Activated gamma-delta T cell (primary cell): ENCODE measurements at places on chromosomes 3 and 15.

DNA sequence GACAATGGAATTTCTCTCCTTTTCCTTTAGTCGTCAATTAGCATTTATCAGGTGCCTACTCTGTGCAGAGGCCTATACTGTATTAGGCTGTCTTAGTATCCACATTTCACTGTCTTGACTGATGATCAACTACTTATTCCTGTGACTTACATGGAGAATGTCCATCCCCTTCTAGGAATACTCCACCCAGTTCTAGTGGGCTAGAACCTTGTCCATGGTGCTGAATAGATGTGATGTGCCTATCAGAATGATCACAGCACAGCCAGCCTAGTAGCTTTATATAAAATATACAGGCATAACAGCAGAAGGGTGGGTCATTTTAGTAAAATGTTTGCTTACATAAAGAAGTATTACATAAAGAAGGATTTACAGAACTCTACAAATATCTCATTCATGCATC is 621.4 kb downstream of the PDCD6IP start:
- no peak for DNase-seq

- DNase-seq: no peak
Observed at GRCh38 chr3:19183584-19183983, 35.3 kb downstream of the KCNH8 start.

- no peak for DNase-seq
Observed at GRCh38 chr3:50090984-50091383, 2.3 kb downstream of the RBM5 start.

DNA sequence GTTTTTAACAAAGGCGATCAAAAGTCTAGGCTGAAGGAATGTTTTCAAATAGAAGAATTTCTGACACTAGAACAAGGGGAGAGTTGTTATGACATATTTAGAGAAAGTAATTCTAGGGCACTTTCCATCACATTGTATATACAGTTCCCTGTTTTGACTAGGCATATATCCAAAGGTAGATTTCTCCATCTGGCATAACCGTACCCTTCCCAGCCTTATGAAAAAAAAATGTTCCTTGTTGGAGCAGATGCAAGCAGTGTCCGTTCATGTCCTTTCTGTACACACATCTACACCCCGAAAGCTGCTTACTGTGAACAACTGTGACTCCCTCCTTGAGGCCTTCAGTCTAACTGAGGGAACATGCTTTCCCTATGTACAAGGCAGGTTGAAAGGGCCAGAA is 271.7 kb upstream of the GBE1 start:
- DNase-seq: no peak

DNA sequence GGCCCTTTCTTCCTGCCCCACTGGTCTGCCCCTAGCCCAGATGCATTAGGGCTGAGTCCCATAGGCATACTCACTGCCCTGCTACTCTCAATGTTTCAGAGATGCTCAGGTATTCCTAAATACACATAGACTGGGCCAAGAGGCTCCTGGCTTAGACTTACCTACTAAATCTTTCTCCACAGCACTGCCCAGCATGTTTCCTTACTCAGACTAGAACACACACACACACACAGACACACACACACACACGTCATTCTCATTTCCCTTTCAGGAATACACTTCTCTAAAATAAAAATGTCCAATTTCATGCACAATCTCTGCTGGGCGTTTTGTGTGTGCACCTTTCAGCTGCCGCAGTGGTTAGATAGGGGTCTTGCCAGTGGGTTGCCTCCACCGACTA is 175.7 kb downstream of the FAM43A start:
- no peak for DNase-seq

DNA sequence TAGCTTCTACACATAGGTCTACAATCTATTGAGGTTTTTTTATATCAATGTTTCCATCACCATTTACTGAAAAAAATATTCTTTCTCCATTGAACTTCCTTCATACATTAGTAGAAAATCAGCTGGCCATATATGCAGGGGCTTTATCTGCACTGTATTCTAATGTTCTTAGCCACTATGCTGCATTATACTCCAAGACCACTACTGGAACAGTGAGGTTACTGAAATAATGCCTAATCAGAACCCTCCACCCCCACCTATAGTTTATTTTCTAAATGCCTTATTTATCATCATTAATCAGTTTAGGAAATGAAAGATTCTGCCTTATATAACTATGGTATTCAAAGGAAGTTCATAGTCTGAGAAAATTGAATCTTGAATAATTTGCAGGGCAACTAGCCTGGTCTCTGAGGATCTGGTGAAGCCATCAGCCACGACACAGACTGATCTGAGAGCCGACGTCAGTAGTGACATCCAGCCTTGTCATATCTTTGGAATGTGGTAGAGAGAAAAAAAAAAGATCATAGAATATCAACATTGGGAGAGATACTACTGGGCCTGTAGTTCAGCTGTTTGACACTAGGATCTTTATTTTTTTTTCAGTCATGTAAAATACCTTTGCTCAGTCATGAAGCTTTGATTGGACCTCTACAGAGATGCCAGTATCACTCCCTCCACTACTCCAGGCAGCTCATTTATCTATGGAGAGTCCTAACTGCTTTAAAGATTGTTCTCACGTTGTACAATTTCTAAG is 66.6 kb downstream of the P3H2 start:
- DNase-seq: no peak

GRCh38 chr15:70159001-70159712 is 61.4 kb upstream of the TLE3 start:
- no peak for DNase-seq

GRCh38 chr3:31093606-31094005 is 199.1 kb upstream of the GADL1 start:
- DNase-seq: no peak

GRCh38 chr3:37129871-37130270 is 44.5 kb downstream of the LRRFIP2 start:
- DNase-seq: no peak

DNA sequence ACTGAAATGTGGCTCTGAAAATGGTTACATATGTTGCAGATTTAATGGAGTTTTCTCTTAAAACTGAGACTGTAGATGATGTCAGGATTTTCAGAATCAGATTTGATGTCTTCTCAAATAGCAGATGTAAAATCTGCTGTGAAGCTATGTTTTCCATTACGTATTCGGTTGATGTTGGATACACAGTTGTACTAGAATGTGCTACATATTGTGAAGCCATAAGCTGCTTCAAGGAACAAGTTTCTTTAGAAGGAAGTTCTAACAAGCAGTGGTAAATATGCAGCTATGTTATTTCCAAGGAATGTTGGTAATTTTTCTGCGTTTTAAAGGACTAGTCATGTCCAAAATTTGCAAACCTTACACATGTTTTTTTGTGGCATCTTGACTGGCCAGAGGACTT is 197.7 kb downstream of the RBMS3 start:
- DNase-seq: no peak

GRCh38 chr15:32889214-32889613 is 171.4 kb downstream of the GREM1 start:
- no peak for DNase-seq

GRCh38 chr15:71207141-71207540 is 91.9 kb downstream of the THSD4 start:
- DNase-seq: no peak

GRCh38 chr3:11346416-11346815 is 74.2 kb downstream of the ATG7 start:
- no peak for DNase-seq

DNA sequence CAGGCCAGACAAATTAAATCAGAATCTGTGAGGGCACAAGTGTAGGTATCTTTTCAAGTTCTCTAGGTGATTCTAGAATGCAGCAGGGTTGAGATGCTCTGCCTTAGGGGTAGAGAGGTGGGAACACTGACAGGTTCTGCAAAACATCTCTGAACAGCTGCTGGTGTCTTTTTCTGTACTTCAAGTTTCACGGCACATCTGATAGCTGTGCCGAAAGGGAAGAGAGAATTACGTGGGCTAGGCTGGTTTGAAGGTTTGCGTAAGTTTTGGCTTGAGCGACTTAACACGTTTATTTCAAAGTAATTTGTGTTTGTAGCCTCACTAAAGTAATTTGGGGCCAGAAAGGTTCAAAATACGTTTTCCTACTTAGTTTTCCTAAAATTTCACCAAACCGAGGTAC is 22.5 kb downstream of the PXK start:
- DNase-seq: no peak

GRCh38 chr3:59754456-59755129 is 704.8 kb upstream of the CFAP20DC start:
- DNase-seq: no peak

DNA sequence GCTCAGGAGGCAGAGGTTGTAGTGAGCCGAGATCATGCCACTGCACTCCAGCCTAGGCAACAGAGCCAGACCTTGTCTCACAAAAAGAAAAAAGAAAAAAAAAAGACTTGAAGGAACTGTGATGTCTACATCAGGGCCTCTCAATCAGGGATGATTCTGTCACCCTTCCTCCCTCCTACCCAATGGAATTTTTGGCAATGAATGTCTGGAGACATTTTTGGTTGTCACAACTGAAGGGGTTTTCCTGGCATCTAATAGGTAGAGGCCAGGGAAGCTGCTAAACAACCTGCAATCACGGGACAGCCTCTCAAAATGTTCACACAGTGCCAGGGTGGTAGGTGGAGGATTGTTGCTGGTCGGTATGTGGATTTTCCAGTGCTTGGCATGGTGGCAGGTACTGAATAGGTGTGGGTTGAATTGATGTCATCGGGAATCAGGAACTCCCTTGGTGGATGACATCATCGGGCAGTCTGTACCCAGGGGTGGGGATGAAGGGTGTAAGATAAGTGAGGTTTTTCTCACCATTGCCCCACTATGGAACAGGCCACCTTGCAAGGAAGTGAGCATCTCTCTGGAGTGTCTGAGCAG is 71.3 kb downstream of the MESD start:
- DNase-seq: no peak

DNA sequence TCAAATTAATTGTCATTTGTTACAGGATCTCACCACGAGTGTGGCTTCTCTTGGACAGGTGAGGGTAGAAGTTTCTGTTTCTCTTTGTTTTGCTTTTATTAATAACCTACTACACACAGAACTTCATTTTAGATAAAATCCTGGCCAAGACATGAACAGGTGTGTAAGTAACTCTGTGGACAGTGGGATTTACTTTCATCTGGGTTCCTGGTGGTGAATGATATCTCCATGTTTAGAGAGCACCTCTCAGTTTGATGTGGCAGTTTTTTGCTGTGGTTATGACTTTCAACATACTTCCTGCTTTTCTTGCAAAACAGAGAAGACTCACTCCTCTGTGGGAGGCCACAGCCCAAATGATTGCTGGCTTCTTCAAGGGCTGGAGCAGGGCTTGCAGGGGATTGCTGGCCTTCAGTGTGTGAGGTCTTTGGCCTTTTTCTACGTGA is 71.1 kb upstream of the XCR1 start:
- no peak for DNase-seq

DNA sequence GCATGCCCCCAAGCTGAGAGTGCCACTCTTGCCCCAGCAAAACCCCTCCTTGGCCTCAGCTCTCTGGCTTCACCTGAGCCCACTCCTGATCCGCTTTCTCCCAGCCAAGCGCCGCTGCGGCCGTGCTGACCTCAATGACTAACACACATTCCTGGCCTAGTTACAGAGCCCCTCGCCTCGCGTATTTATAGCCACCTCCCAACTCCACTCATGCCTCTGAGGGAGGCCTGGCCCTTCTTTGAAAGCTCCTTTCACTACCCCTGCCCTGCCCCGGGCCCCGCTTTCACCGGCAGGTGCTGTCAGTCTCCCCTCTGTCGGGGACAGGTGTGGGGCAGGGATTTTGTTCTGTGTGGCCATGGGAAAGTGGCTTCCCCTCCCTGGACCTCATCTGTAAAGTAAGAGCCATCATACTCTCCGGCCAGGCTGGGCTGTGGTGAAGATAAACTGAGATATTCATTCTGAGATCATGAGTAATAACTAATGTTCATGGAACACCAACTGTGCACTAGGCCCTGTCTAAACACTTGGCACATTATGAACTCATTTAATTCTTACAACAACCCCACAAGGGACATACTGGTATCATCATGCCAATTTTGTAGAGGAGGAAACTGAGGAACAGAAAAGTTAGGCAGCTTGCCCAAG is 13.2 kb upstream of the ATP2B2 start:
- DNase-seq: no peak

DNA sequence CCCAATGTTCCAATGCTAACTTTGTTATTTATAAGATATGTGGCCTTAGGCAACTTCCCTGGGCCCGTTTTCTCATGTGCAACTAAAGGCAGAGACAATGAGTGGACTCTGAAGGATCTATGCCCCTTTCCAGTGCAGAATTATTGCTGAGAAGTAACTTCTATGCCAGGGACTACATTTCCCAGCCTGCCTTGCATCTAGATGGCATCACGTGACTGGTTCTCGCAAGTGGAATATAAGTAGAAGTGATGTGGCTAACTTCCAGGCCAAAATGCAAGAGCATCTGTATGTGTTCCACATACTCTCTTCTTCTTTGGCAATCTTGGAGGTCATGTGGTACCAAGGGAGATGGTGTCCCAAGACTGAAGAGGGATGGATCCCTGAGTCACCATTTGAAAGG is 674.4 kb downstream of the NTRK3 start:
- DNase-seq: no peak

DNA sequence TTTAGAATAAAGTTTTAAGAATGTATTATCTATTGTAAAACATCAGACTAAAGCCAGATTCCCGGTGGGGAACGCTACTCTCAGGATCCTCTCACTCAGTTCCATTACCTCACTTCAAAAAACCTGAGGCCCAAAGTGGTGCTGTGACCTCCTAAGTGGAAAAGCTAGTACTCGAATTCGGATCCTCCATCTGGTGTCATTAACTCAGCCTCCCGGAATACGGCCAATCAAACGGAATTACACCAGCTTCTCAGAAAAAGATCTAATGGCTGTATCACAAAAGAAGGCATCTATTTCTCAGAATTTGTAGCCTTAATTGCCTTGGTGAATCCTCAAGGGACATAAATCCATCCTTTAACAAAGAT is 627 bp downstream of the ACAD11 start:
- no peak for DNase-seq

DNA sequence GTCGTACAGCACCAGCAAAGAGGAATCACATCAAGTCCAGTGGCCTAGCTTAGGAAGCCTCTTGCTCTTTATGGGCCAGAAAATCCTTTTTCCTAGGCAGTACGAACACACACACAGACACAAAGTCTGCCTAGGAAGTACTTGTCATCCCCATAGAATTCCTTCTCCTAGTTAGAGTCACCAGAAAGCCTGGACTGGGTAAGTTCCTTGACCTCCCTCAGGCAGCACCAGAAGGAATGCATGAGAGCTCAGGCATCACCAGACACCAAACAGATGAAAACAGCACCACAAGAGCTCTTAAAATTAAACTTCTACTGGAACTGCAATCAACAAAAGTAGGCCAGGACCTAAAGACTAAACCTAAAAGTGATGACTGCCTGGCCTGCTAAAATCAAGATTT is 192.9 kb upstream of the CCDC54 start:
- no peak for DNase-seq

GRCh38 chr3:24578951-24579421 is 84.3 kb upstream of the THRB start:
- no peak for DNase-seq

DNA sequence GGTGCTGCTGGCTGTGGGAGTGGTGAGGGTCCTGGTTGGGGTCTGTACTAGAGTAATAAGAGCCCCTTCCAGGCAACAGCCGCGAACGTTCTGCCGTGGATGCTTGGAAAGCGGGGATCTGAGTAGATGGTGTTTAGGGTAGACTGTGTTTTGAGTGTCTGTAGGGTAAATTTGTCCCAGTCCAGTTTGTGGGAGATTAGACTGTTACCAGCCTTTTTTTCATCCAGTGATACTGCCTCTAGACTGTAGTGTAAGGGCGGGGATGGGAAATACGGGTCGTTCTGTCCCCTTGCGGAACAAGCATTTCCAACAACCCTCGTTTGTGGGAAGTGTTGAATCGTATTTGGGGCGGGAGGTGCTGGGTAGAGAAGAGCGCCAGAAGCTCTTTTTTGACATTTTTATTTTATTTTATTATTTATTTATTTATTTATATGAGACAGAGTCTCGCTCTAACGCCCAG is 424 bp downstream of the HAUS2 start:
- DNase-seq: no peak
